ENCODE measurements at places on chromosomes 12 and 14.

- DNase-seq: no peak
These were observed 176.7 kb downstream of the KLHL28 start for GRCh38 chr14:44785096-44785495.

GRCh38 chr14:68232300-68233055 is 412.9 kb downstream of the RAD51B start:
- DNase-seq: no peak

GRCh38 chr12:53389702-53390101 is 9.7 kb downstream of the SP1 start:
- no peak for DNase-seq

GRCh38 chr12:1469070-1469469 is 125.3 kb downstream of the FBXL14 start:
- DNase-seq: no peak

DNA sequence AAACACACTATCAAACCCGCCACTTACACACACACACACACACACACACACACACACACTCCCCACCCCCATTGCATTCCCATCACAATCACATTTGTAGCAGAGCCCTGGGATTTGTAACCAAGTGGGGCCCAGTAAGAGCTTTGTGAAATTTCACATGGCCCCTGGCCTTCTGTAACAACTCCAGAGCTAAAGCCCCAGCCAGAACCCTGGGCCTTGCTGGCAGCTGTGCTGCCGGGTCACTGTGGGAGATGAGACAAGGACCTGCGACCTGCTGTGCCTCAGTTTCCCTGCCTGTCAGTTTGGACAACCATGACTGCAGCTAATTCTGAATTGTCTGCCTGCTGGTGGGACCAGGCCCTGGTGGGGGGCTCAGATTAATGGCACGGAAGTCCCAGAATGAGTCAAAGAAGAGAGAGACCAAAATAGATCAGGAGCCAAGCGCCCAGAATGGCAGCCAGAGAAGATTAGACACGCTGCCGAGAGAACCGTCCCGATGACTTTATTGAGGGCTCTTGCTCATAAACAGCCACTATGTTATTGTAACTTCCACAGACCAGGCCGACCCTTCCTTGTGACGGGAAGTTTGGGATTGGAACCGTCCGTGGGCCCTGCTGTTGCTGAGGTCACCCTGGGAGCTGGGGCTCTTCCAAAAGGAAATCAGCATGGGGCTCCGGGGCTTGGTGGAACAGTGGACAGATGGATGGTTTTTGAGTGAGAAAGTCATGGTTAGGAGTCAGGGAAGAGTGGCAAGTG is 123.1 kb downstream of the ZFP36L1 start:
- no peak for DNase-seq
